ENCODE measurements at places on chromosomes 12 and 14.

DNA sequence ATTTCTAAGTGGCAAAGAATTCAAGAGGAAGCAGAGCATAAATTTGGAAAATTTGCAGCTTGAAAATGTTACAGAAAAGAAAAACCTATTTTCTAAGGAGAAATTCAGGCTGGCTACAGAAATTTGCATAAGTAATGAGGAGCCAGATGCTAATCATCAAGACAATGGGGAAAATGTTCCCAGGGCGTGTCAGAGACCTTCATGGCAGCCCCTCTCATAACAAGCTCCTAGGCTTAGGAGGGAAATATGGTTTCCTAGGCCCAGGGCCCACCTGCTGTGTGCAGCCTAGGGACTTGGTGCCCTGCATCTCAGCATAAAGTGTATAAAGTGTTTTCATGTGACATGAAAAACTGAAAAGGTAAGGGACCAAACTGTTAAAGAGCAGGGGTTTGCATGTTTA, 1796.3 kb upstream of the FLRT2 start:
- no peak for DNase-seq

GRCh38 chr12:98653866-98654493, 8.9 kb downstream of the APAF1 start:
- DNase-seq = peak; percentile 25

- DNase-seq = no peak
Observed at GRCh38 chr14:77565289-77565993, 51.0 kb downstream of the SPTLC2 start.

DNA sequence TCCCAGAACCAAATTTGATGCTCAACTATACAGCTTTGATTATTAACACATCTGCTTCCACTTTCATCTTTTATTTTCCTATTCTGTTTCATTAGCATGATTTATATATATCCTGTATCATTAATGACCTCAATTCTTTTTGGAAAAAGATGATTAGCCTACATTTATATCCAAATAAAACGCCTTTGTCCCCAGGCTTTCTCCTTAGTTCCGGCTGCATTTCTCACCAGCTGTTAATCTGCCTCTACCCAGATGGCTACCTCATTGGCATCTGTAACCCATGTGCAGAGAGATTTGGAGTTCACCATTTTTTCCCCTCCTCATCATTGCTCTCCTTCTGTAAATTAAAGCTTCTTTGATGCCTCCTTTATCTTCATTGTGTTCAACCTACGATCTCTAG, 336.8 kb upstream of the RGS6 start:
- DNase-seq = no peak

DNA sequence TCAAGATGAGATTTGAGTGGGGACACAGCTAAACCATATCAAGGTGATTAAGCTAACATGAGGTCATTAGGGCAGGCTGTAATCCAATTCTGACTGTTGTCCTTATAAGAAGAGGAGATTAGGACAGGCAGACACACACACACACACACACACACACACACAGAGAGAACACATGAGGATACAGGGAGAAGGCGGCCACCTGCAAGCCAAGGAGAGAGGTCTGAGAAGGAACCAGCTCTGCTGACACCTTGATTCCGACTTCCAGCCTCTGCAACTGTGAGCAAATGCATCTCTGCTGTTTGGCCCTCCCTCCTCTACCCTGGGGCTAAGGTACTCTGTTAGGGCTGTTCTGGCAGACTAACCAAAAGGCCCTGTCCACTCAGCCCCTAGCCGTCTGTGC, 112.5 kb upstream of the GSC start:
- no peak for DNase-seq

GRCh38 chr14:104953097-104953496, 25.1 kb downstream of the AHNAK2 start:
- no peak for DNase-seq

- DNase-seq = peak; percentile 11
Observed at GRCh38 chr12:69570545-69571399, 14.5 kb upstream of the CCT2 start.

DNA sequence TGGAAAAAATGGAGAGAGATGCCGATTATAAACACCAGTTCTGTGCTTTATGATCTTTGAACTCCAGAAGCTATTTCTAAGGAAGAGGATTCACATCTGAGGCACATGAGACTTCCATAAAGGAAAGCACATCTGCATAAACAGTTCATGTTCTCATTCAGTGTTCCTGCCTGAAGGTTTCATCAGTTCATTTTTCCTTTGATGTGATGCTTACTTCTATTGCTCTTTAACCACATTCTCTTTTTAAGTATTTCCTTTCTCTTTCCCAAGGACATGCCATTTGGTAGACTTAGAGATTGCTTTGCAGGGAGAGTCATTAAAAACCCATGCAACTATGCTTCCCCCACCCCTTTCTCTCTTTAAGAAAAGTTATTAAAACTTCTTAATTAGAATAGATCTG, 387.0 kb upstream of the FLRT2 start:
- DNase-seq = no peak

GRCh38 chr12:26935636-26936378, 2.0 kb downstream of the INTS13 start:
- no peak for DNase-seq

DNA sequence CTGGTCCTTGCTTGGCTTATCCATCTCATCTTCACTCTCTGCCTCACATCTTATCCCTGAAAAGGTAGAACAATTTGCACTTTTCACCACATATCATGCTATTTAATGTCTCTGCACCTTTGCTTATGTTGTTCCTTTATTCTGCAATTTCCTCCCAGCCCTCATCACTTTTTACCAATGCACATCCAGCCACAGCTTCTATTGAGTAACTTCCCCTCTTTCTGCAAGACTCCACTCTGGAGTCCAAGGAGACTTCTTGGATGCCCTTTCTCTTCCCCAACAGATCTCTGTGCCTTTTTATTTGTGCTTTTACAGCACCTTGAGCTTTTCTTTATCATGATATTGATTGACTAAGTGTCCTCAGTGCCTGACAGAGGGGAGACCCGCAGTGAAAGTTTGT, 797.1 kb downstream of the VRK1 start:
- DNase-seq = no peak

GRCh38 chr12:116594325-116595038, 35.3 kb downstream of the MAP1LC3B2 start:
- no peak for DNase-seq

- no peak for DNase-seq
Observed at GRCh38 chr12:112992541-112993398, 14.5 kb downstream of the OAS2 start.

DNA sequence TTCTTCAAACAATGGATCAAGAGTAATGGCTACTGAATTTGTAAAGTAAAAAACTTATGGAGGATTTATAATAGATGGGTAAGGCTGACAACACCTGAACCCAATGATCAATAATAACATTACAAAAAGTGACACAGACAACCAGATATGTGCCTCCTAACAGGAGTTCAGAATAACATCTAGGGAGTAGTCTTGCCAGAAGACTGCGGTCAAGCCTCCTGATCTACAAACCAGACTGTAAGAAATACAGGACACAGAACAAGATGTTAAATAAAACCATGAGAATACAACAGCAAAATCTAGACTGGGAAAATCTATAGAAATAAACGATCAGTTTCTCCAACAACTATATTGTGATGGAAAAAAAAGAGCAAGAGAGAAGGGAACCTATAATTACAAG, 262.6 kb upstream of the TMTC1 start:
- DNase-seq = no peak

DNA sequence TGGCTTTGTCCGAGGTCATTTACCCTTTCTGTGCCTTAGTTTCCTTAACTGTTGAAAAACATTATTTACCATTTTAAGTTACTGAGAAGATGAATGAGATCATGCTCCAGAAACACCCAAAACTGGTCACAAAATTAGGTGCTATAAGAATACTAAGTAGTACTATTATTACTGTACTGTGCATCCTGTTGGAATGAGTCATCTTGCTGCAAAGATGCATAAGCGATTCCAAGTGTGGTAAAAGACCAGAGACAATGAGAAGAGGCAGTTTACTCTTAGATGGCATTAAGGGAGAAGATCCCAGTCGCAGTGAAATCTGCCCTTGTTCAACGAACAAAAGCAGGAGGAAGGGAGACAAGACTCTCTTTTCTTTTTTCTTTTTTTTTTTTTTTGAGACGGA, 4.2 kb upstream of the PLEKHA5 start:
- DNase-seq = no peak

DNA sequence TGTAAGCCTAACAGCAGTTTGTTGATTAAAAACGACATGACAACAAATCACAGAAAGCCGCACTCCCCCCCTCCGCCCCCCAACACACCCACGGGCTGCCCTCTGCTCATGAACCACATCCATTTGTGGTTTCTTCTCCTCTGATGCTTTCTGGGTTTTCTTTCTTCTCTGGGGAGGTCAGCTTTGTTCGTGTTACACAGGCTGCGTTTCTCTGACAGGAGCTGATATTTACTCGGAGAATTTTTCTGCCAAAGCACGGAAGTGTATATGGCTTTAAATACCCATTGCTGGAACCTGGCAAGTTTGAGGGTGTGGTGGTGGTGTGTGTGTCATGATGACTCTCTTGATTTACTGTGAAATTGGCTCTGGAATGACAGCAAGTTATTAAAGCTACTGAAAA, 883.7 kb upstream of the TMEM132C start:
- no peak for DNase-seq

- DNase-seq = peak; percentile 80
Observed at GRCh38 chr12:84912198-84913128, at the start of gene SLC6A15. Gene SLC6A15 (minus strand): TSS chr12:84912799. CDS start chr12:84892120, 20,679 bp downstream.

GRCh38 chr14:59566725-59567124, 9.9 kb downstream of the CCDC175 start:
- DNase-seq = no peak

DNA sequence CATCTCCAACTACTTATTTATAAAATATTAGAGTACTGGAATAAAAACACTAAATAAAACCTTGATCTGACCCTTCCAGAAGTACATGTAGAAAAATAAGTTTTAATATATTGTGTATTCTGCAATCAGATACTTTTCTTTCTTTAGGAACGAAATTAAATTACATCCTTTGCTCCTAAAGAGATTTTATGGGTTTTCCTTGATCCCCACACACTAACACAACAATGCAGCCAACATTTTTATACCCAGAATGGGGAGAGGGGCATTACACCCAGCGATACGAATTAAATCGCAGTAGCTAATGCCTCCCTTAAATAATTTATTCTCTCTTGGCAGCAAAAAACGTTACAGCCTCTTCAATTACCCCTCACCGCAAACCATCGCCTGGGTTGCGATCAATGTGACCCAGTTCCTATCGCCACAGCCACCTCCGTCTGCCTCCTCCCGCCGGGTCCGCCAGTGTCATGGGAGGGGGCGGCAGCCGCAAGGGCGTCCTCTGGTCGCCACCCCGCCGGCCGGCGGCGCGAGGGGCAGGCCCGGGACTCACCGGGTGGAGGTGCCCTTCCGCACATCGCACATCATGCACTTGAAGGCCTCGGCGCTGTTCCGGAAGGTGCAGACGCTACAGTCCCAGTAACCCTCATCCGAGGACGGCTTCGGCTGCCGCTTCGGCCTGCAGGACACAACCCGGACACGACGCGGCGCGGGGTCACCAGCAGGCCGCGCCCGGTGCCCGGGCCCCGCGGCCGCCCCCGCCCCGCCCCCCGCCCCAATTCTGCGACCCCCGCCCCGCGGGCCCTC, 796 bp downstream of the YAF2 start:
- no peak for DNase-seq

DNA sequence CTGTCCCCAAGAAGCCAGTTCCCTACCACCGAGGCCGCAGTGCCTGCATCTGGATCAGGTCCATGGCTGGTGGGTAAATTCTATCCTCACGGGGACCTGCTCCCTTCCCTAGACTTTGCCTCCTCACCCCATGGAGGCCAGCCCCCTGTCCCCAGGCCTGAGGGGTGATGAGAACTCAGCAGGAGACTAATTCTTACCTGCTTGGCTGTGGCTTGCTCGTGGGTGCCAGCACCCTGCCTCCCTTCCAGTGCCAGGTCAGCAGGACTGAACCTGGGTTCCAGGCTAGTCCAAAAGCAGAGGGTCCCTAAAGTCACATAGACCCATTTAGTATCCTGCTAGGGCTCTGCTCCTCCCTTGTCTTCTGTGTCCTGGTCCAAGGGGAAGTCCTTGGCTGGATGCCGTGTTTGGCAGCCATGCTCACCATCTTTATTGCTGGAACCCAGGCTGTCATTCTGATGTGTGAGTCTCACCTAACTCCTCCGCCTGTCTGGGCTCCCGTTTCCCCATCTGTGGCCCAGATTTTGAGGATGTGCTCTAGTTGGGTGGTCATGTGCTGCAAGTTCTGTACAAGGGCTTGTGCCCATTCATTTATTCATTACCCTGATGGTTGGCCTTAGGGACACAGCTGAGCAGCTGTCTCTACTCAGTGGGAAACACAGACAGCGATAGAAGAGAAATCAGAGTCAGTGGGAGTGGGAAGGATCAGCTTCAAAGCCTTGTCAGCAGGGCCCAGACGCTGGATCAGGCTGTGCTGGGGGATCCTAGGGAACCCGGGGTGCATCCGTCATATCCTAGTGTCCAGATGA, 949 bp downstream of the PLBD2 start:
- no peak for DNase-seq

- no peak for DNase-seq
Observed at GRCh38 chr14:104428333-104428851, 151.2 kb upstream of the C14orf180 start.

DNA sequence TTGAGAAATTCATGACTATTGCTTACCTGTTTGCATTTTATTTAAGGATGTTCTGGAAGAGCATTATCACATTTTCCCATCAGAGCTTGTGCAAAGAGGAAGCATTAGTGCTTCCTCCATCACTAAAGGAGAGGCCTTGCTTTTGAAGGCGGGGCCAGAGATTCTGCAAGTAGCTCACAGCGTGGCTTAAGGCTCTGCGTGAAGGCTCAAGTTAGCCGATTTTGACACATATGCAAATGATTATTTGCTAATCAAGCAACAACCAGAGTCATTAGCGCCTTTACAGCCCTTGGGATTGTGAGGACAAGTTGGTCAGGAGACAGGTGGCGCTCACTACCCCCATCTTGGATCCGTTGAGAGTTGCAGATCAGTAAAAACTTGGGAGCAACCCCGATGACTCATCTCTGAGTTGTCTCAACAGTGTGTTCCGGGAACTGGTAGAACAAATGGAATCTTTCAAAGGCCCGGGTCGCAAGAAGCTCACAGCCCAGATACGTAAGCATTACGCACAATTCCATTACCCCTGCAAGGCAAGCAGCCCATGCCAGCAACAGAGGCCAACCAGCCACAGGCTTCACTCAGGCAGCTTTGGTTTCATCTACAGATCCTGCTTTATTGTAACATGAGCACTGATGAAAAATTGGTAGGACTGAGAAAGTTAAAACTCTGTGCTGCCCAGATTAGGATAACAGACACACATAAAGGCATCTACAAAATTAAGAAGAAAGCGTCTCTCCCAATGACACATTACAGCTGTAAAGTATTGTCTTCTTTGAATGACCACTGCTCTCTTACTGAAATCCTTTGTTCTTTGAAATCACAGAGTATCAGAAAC, 34.9 kb upstream of the SPTSSA start:
- peak; percentile 99 for DNase-seq

DNA sequence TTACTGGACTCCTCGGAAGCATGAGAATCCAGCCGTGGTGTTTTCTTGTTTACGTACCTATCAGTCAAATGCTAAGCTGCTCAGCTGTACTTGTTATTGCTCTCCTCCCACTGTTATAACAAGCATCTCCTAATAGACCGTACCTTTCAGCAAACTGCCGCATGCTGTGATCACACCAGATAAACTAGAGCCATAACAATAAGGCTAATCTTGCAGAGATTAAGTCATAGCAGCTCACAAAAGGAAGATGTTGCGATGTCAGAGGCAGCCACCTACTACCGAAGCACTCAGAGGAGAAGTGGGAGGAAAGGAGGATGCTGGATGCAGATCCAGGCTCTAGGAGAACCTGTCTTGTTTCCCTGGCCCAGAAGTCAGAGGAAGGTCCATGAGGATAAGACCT, 196.0 kb downstream of the GALC start:
- no peak for DNase-seq
